ENCODE measurements at places on chromosomes 5 and 9. TPM values are rescaled to one million over a fixed set of nuclear protein-coding genes. Genes with fewer than 3 reads are reported as not detected.

Gene TMEM252
- total RNA-seq: not detected

Gene TMEM267
- total RNA-seq: 17.3 TPM

Gene SLC36A2
- not detected for total RNA-seq

Gene LMNB1
- 67.4 TPM for total RNA-seq

Gene C1QTNF2
- not detected for total RNA-seq

Gene SVEP1
- 1.6 TPM for total RNA-seq

Gene PHYHD1
- total RNA-seq: 7.5 TPM

Gene PCDHB5
- not detected for total RNA-seq

Gene OTP
- total RNA-seq: not detected

Gene PCDHGA11
- 0.94 TPM for total RNA-seq

Gene BARX1
- total RNA-seq: not detected

Gene ITGA1
- 7.7 TPM for total RNA-seq

Gene ANKRD34B
- not detected for total RNA-seq

Gene FPGS
- 76.5 TPM for total RNA-seq

Gene NDST1
- 73.5 TPM for total RNA-seq

Gene SAPCD2
- total RNA-seq: 4.0 TPM

Gene PCDHB13
- not detected for total RNA-seq

Gene IFNA13
- not detected for total RNA-seq

Gene GPR150
- 0.47 TPM for total RNA-seq

Gene TMEM215
- total RNA-seq: not detected

Gene IFNK
- total RNA-seq: 4.3 TPM

Gene STPG3
- total RNA-seq: not detected

Gene KIF12
- 6.2 TPM for total RNA-seq

Gene ADGRV1
- 0.39 TPM for total RNA-seq

Gene C6
- not detected for total RNA-seq

Gene CAPSL
- total RNA-seq: not detected

Gene LCP2
- total RNA-seq: not detected

Gene RORB
- not detected for total RNA-seq

Gene UGT3A1
- total RNA-seq: not detected

Gene NEK6
- 23.3 TPM for total RNA-seq

Gene LHX2
- total RNA-seq: 12.3 TPM

Gene SLC36A3
- total RNA-seq: not detected

Gene SLC2A6
- 30.5 TPM for total RNA-seq

Gene ST8SIA4
- total RNA-seq: 0.76 TPM

Gene SLC9A3
- total RNA-seq: 1.2 TPM

Gene MLANA
- not detected for total RNA-seq
